Islet precursor cell (in vitro differentiated cells): ENCODE measurements at places on chromosomes 2 and 18.

GRCh38 chr2:150085478-150085877 is 402.0 kb downstream of the RND3 start:
- DNase-seq, result no peak

GRCh38 chr18:35474884-35475283 is 22.9 kb downstream of the INO80C start:
- DNase-seq, result no peak

- DNase-seq, result no peak
These were observed 53.6 kb upstream of the CTDP1 start for GRCh38 chr18:79625924-79626561.

DNA sequence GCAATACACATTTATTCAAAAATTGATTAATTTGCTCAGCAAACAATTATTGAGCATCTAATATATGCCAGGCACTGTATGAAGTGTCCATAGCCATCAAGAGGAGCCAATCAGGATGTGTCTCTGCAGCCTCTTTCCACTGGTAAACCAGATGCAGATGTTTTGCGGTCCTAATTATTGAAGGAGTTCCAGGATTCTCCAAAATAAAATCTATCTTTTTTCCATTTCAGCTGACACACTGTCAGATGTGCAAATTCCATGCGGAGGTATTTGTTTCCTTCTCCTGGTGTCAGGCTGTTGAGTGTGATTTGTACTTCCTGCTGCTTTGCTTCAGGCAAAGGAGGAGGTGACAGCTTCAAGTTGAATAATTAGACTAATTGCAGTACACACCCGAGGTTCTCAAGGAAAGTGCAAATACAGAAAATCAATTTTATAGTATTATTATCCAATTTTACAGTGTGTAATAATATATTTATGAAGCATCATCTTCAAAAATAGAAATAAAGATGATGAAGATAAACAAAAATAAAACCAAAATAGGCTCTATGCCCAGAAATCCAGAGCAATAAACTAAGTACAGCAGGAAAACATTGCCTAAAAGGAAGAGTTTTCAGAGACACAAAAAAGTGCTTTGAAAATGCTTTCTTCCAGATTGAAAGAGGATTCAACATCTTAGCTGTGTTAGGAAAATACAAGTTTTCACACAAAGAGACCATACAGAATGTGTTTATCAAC is 1352.9 kb upstream of the CHAC2 start:
- no peak for DNase-seq

DNA sequence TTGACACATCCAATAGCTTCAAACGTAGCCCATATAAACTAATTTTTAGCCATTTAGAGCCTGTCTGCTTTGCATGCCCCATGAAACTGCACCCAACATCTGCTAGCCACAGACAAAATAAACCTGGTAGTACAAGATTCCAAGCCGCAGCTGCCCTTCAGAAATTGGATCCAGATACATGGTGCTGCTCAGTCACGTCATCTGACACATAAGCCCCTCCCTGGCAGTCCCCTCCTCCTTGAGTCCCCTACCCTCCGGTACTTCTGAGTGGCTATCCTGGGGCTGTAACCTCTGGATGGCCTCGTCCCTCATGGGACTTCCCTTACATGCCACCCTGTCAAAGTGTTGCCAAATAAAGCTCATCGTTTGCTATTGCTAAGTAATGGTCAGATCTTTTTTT is 33.8 kb downstream of the PROC start:
- no peak for DNase-seq

- no peak for DNase-seq
These were observed 186.1 kb downstream of the ZFP36L2 start for GRCh38 chr2:43040084-43040854.
